ENCODE measurements at places on chromosomes 1 and 21.

GRCh38 chr1:72197786-72198185 lies 84.6 kb downstream of the NEGR1 start:
- no peak for DNase-seq

- no peak for DNase-seq
Measured at GRCh38 chr1:162878000-162878596, 17.1 kb upstream of the CCDC190 start.

DNA sequence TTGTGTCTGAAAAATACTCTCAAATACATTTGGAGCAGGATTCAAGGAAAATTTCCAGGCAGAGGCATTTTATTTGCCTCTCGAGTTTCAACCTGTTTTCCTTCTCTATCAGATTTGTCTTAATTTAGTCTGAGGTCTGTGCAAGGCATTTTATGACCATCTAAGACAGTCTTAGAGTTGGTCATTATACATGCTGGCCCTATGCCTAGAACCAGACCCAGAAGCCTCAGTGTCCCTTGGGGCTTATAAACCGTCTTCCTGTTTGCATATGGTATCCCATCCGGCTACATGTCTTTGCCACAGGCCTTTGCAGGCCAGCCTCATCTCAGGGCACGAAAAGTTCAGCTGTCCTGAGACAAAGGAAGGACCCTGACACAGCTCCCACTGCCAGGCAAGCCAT lies 346.1 kb downstream of the SIPA1L2 start:
- no peak for DNase-seq

DNA sequence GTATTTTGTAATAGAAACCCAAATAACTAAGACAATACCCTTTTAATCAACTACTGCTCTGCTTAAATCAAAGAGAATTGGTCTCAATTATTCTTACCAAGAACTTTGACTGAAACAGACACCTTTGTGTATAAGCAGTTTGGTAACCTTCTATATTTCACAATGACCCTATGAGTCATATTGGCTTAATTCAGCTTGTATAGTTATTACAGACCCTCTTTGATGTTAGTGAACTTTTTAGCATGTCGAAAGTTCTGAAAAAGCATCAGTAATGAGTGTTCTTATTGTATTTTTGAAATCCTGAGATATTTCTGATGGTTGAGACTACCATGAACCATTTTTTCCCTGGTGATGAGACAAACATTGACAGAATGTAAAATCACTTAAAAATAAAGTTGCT lies 43.3 kb upstream of the RABGAP1L start:
- no peak for DNase-seq

GRCh38 chr1:99858286-99858685 lies 8.1 kb downstream of the AGL start:
- no peak for DNase-seq

DNA sequence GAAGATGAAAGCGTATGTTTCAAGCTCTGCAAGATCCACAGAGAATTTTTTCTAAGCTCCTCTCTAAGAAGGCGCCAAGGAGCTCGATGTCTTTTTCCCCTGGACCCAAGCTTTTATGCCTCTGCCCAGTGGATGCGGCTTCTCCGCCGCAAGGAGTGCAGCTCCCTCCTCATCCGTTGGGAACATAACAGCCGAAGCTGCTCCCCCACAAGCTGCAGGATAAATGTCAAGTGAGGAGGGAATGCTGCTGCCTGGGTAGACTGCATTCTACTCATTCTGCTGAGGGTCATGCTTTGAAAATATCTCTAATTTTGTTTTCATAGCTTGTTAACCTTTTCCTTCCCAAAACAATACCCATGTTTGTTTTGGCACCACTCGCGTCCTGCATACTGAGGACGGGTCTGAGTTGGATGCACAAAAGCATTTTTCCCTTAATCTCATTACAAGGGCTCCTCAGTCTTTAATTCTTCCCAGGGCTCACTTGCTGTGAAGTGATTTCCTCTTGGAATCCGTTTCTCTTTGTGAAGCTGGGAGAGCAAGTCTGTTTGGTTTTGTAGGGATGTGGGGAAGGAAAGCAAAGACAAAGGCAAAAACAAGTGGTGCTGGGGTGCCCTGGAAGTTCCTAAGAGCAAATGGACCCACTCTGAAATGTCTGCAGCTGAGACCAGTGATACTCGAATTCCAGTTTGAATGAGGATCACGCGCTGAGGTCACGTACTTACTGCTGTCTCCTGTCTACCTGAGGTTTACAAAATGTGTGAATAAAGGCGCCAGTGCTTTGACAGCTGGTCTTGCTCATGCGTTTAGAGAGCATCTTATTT lies 134.0 kb upstream of the IRF2BP2 start:
- no peak for DNase-seq

GRCh38 chr1:54402896-54403295 lies 3.3 kb downstream of the SSBP3 start:
- no peak for DNase-seq

DNA sequence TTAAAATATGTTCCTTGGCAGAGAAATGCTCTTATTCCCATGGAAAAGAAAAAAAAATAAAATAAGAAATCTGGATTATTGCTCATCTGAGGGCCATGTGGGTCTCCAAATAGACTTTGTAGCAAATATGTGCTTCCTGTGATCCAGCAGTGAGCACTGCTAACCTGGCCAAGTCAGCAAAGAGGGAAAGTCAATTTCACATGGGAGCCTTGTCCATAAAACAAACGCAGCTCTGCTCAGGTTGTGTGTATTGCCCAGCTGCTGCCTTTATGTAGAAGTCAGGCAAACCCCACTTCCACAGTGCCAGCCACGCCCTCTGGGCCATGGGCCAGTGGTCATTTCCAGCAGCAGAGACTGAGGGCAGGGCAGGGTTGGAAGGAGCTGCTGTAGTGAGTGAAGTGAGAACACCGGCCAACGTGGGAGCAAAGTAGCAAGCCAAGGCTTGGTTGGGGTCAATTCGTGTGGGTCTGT lies 174.3 kb downstream of the LYPLAL1 start:
- DNase-seq, result no peak

DNA sequence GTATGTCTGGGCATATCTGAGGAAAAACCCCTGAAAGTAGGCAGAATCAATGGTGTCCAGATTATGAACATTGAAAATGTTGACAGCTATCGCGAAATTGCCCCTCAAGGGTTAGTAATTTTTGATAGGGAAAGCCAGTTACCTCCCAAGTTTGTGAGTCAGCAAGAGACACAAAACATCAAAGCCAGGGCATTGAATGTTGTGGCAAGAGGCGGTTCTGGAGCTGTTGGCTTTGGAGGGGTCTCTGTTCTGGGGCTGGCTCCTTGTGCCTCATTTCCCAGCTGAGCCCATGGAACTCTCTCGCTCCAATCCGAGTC lies 10.6 kb upstream of the S100A11 start:
- DNase-seq, result no peak

DNA sequence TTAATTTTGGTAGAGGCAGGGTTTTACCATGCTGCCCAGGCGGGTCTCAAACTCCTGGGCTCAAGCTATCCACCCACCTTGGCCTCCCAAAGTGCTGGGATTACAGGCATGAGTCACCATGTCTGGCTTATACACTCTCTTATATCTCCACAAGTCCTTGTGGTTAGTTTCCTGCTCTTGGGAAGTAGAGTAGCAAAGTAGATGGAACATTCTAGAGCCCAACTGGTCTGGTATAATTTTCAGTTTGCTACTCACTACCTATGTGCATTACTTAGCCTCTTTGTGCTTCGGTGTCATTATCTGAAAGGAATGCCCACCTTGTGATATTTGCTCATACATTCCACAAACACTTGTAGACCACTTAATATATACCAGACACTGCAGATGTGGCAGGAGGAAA lies 96.6 kb upstream of the IPO9 start:
- DNase-seq, result no peak

Data from effector memory CD8-positive, alpha-beta T cell (primary cell).